ENCODE measurements at places on chromosomes 2 and 18. TPM values are rescaled to one million over a fixed set of nuclear protein-coding genes. Genes with fewer than 3 reads are reported as not detected.

DNA sequence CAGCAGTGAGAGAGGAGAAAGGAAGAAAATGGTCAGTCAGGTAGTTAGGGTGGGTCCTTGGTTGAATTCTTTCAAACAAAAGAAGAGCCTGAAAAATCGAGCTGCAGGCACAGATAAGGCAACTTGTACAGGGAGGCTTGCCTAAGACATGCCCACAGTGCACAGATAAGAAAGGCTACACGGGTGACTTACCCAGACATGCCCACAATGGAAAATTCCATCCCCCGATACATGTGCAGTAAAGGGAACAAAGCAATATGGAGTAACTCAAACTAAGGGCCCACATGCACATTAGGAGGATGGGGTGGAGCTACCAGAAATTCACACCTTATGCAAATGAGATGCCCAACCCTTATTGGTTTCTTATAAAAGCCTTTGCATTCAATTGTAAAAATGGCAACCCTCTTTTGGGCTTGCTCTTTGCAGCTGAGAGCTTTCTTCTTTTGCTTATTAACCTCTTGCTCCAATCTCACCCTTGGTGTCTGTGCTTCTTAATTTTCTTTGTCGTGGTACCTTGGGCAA is 110.3 kb upstream of the RMP24 start:
- no peak for DNase-seq

- DNase-seq, result no peak
Measured at GRCh38 chr2:99787769-99788382, 298.1 kb upstream of the REV1 start.

GRCh38 chr2:221103930-221104329 is 468.2 kb downstream of the EPHA4 start:
- no peak for DNase-seq

GRCh38 chr2:9764153-9764778 is 79.0 kb upstream of the TAF1B start:
- no peak for DNase-seq

DNA sequence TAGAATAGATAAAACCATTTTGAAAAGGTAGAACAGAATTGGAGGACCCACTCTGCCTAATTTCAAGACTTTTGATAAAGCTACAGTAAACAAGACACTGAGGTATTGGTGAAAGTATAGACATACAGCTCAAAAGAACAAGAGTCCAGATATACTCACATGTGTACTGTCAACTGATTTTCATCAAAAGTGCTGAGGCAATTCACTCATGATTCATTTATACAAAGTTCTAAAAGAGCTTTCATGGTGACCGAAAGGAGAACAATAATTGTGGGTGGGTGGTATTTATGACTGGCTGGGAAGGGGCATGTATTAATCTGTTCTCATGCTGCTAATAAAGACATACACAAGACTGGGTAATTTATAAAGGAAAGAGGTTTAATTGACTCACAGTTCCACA is 7.3 kb downstream of the MAP4K3 start:
- DNase-seq, result no peak

- DNase-seq, result no peak
Measured at GRCh38 chr2:19860022-19860421, 41.8 kb downstream of the TTC32 start.

GRCh38 chr2:210553373-210553772 is 3.0 kb upstream of the CPS1 start:
- DNase-seq, result no peak

The LHCGR gene
- not detected for total RNA-seq

The TEX44 gene
- total RNA-seq, result not detected

The CD8B2 gene
- not detected for total RNA-seq

Data from colonic mucosa (tissue), 4 donors.